NCI-H1092 (cell line): ENCODE measurements at places on chromosomes 12 and 14.

DNA sequence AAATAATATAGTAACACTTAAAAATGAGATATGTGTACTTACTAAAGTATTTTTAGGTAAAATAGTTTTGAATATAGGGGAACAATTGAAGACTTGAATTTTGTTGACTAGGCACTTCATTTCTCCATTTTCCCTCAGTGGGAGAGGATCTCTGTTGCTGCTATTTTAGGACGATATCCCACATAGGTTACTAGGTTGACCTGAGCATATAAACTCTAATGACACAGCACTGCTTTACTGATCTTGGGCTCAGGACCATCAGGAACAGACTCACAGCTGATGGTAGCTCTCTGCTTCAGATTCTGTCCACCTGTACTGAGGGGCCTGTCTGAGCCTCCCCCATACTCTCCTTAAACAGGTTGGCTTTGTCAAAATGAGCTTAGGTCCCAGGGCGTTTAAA is 5.9 kb downstream of the NEDD1 start:
- DNase-seq = no peak

DNA sequence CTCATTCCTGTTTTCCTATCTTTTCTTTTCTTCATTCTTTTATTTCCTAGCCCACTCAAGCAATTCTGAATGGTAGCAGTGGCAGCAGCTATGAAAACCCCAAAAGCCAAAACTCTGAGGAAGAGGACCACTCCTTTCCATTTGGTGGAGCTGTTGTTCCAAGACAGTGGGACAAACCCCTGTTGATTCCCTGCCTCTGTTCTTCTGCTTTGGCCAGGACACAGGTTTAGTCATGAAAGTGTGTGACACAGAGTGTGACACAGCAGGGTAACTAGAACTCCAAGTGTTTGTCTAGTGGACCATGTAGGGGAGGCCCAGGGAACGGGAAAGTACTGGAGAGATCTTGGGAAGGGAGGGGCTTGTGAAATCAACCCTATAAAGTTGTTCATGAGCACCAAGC is 71.1 kb downstream of the PTCSC3 start:
- peak; percentile 40 for DNase-seq

- DNase-seq = no peak
These were observed 229.3 kb upstream of the LHX5 start for GRCh38 chr12:113700943-113701342.

GRCh38 chr12:6416596-6416995 is 28.2 kb upstream of the CD27 start:
- DNase-seq = no peak

- DNase-seq = no peak
These were observed 156.9 kb downstream of the CAND1 start for GRCh38 chr12:67426067-67426466.

- DNase-seq = no peak
These were observed 37.1 kb downstream of the NID2 start for GRCh38 chr14:52031781-52032180.

- DNase-seq = no peak
These were observed 67.2 kb downstream of the CCDC88C start for GRCh38 chr14:91350483-91350812.

DNA sequence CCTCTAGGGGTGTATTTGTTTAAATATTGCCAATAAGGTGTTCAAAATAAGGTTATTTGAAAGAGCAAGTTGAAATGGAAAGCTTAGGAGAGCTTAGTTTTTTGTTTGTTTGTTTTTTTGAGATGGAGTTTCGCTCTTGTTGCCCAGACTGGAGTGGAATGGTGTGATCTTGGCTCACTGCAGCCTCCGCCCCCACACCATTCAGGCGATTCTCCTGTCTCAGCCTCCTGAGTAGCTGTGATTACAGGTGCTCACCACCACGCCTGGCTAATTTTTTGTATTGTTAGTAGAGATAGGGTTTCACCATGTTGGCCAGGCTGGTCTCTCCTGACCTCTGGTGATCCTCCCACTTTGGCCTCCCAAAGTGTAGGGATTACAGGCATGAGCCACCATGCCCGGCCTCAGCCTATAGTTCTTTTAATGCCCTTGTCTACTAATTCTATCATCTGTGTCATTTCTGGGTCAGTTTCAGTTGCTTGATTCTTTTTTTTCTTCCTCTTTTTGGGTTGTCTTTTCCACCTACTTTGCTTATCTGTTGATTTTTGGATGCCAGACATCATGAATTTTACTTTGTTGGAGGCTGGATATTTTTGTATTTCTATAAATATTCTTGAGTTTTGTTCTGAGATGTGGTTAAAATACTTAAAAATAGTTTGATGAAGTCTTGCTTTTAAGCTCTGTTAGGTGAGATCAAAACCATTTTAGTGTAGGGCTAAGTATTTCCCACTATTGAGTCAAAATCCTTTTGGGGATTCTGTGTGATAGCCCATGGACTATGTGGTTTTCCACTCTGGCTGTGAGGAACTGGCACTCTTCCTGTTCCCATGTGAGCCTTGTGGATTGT is 18.7 kb downstream of the RCOR1 start:
- no peak for DNase-seq
